NCI-H748 treated with DMSO at 0.1 percent for 48 hours (cell line): ENCODE measurements at places on chromosomes 6 and 20.
A peak's percentile ranks its signal among the peaks of the same experiment; 100 is the strongest.

DNA sequence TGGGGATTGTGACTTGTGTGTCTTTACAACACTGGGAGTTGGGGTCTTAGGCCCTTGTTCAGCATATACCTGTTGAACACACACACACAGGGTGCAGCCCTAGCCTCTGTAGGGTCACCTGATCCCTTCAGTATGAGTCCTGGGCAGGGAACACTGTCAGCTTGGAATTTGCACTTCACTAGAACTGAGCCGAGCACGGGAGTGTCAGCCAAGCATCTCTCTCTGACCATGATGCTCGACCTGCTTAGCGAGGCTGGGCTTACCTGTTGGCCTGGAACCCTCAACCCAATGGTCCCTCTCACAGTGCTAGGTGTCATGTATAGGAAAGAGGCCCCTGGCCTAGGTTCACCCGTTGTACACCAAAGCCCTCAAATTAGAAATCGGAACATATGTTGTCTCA is 96.1 kb downstream of the NKAIN2 start:
- DNase-seq: no peak

DNA sequence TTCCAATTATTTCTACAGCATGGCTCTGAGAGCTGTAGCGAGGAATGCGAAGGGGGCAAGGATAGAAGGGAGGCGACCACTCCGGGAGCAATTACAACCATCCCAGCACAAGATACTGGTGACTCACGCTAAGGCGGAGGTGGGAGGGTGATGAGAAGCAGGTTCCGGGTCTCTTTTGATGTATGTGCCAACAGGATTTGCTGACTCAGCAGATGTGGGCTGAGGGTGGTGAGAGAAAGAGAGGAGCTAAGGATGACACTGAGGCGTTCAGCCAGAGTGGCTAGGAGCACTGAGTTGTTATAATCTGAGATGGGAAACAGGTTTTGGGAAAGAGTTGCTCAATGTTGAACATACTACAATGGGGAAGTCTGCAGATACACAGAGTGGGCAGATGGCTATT is 9.3 kb upstream of the TXNDC5 start:
- no peak for DNase-seq

DNA sequence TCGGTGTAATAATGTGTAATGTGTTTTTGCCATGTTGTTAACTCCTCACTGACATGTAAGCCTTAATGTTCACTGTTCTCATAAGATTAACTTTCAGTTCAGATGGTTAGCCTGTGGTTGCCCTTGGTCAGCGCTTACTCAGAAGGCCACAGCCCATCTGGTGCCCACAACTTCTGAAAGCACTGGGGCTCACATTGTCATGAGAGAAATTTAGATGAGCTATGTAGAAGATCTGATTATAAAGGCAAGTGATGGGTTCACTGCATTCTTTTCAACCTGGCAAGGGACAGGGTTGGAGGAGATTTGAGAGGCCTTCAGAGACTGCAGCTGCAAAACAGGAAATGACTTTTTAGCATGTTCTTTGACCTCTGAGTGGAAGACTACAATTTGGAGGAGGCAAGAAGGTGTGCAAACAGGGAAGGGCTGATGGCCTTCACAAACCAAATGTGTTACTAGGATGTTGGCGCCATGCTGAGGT is 242.3 kb upstream of the SUPT3H start:
- no peak for DNase-seq

DNA sequence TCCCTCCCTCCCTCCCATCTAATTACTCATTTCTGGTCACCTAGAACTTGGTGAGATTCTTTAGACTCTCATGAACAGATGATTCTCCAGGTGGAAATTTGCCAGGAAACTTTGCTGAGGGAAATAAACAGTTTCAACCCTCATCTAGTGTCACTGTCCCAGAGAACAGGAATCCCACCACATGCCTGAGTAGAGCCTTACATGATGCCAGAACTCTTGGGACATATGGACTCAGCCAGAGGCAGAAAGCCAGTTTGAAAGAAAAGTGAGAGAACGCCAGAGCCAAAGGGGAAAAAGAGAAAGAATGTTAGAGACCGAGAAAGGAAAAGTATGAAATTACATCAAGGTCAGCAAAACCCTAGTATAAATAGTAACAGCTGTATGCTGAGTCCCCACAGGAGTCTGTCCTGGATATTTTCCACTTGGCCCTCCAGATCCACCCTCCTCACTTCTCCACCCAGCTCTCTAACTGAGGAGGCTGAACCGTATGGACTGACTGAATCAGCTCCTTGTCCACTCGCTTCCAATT is 127.5 kb upstream of the COL21A1 start:
- no peak for DNase-seq

- no peak for DNase-seq
Measured at GRCh38 chr6:76683985-76684384, 611.5 kb upstream of the IMPG1 start.

DNA sequence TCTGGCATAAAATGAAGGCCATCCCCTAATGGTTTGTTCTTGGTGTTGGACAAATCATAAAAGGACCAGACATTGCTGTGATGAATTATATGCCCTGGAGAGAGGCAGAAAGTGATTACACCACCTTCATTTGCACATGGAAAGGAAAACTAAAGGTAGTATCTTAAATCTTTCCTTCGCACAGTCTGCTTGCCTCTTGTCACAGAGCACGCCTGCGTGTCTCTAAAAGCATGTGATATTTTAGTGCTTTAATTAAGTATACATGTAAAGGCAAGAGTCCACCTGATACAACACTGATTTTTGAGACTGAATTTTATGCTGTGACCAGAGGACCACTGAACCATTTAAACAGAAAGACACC is 28.8 kb upstream of the PLAGL1 start:
- no peak for DNase-seq

GRCh38 chr6:73058736-73059135 is 166.6 kb downstream of the KHDC1L start:
- DNase-seq: no peak

GRCh38 chr20:8398263-8399051 is 266.4 kb downstream of the PLCB1 start:
- DNase-seq: no peak

- DNase-seq: no peak
Measured at GRCh38 chr20:35490736-35491181, 35.4 kb downstream of the CEP250 start.

GRCh38 chr20:53981752-53982437 is 88.5 kb downstream of the BCAS1 start:
- no peak for DNase-seq

DNA sequence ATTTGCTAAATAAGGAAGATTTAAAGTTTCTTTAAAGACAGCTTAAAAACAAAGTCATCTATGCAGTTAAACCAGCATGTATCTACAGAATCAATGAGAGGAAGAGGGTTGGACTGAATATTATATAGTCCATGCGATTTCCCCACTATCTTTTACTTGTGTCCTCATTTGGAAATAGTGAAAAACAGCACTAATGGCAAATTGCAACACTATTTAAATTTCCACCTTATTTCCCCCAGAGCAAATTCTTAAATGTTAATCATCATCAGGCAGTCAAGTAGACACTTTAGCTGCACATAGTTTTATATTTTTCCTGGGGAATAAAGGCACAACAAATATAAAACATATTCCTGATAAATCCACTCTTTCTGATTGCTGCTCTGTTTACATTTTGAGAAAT is 114.6 kb downstream of the LCA5 start:
- DNase-seq: no peak

GRCh38 chr6:160327981-160328380 is 20.2 kb upstream of the SLC22A3 start:
- no peak for DNase-seq

DNA sequence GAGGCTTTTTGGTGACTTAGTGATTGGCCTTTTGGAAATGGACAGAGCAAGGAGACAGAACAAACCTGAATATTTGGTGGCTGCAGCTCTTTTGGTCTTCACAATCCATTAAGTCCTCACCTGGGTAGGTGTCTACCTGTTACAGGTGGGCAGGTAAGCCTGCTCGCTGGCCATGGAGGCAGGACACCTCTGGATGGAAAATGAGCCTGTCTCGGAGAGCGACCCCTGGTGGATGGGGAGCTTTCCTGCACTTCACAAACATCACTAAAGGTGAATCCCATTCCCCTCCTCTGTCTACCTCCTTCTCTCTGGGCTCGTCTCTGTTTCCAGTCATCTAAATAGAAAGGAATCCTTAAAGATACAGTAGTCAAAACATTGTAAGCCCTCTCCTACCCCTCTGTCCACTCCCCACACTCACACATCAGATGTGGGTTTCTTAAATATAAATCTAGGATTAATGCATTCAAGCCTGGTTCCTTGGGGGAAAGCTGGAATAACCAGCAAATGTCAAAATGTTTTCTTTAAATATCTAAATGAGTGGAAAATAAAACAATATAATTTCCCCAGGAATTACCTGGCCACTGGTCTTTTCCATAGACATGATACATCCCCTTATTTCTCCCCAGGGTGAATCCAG is 304.9 kb downstream of the CDH26 start:
- peak; percentile 7 for DNase-seq

DNA sequence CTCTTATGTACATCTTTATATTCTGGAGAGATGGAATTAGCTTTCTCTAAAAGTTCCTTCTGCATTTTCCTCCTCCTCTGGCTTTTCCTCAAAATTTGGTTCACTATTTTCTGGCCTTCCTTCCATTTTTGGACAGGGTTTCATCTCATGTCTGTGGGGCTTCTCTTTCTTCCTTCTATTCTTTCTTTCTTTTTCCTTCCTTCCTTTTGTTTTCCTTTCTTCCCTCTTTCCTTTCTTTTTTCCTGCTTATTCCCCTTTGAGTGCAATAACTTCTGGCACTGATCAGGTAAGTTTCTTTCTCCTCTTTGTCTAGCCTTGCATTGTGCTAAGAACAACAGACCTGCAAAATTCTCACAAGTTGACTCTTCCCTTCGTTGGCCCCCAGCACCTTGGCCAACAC is 5.5 kb upstream of the ATRN start:
- DNase-seq: no peak

- no peak for DNase-seq
Measured at GRCh38 chr20:47365023-47365764, 8.7 kb upstream of the ZMYND8 start.

DNA sequence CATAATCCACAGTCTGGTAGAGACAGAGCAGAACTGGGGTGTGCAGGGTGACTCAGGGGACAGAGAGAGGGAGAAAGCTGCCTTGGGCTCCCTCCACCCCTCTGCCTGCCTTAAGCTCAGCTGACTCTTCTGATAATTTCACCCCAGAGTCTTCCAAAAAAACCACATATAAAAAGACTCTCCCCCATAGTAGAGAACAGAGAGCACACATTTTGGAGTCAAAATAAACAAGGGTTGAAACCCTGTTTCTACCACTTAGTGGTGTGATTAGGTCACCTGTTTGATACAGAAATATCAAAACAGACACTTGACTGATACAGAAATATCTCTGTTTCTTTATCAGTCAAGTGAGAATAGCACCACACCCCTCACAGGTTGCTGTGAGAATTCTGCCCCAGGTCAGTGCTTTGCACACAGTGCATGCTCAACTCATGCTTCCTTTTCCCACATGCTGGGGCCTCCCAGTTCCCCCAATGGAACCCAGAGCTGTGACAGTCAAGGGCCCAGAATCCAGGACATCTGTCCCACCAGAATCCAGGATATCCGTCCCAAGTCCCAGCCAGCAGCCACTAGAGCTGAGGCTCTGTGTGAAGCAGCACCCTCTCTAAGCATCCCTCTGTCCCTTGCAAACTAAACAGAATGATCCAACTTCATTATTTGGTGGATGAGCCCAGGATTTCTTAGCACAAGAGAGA is 1.2 kb downstream of the TREML2 start:
- no peak for DNase-seq

DNA sequence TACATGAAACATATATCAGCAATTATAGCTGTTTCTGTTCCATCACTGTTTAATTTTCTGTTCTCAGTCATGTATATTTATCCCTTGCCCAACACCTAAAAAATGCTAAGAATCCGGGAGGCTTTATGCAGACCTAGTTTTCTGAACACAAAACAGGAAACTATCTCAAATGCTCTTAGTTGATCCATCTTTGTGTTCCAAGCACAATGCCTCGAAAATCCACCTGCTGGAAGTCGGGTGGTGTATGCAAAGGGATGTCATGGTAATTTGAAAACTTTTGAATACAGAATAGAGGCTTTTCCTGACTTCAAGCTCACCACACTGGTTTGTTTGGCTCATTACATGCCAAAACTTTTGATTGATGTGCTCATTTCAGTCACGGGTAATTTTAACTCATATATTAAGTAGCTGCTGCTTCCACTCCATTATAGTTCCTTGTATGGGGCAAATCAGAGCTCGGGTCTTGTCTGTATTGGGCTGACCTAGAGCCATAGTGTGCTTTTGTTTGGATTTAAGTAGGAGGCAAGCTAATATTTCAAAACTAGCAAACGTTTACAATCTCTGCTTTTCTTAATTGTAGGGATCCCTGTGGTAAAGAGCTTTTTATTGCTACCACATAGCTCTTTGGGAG is 646.5 kb upstream of the EPHA7 start:
- DNase-seq: no peak

DNA sequence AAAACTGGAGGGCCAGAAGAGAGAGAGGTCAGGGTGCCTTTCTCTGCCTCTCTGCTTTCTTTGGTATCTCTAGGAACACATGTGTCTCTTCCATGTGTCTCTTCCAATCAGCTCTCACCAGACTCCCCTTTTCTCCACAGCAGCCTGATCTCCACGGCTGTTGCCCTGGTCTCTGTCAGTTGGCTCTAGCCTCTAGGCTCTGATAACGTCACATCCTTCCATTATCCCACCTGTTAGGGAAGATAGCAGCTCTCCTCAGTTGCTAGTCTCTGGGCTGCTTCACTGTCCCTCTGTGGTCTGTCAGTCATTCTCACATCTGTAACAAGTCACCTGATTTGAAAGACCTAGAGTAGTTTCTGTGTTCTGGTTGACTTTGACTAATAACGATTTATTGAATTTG is 80.2 kb downstream of the PLCB4 start:
- no peak for DNase-seq

DNA sequence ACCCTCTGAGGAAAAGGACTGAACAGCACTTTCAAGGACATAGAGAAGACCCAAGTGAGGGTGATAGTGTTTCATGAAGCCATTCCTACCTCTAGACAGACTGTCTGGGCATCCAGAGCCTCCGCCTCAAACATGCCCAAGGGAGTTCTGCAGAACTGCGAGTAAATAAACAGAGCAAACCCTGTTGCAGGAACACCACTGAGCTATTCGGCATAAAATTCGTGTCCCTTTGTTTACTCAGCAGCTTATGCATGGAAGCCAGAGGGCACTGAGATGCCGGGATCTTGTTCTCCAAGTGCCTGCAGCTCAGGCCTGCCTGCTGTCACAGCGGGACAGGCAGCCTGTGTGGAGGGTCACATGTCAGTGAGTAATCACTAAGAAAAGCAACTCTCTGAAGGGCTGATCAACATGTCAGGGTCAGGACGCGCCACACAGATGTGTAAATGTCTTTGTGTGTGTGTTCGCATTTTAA is 164.9 kb upstream of the HEY2 start:
- peak; percentile 15 for DNase-seq

DNA sequence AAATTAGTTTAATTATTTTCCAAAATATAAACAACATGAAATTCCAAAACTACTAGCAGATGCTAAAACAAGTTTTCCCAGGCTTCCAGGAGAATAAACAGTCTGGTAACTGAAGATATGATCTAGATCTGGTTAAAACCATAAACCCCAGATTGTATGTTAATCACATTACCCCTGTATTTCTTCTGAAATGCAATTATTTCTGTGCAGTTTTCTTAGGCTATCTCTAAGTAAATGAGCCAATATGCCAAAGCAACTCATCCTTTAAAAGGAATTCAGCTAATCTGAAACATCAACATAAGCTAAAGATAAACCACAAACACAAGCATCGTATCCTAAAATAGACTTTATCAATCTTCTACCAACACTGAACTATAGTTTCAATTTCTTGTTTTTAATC is 44.6 kb upstream of the SENP6 start:
- DNase-seq: no peak

GRCh38 chr6:52155791-52156576 is 30.2 kb upstream of the IL17A start:
- DNase-seq: no peak

GRCh38 chr20:50027611-50028105 is 44.9 kb downstream of the SNAI1 start:
- DNase-seq: no peak
